ENCODE measurements at places on chromosomes 3 and 15. TPM values are rescaled to one million over a fixed set of nuclear protein-coding genes. Genes with fewer than 3 reads are reported as not detected.

Gene PTH1R
- total RNA-seq = 0.31 TPM

Gene GPR87
- 1.1 TPM for total RNA-seq

Gene CLDN18
- 1.2 TPM for total RNA-seq

DNA sequence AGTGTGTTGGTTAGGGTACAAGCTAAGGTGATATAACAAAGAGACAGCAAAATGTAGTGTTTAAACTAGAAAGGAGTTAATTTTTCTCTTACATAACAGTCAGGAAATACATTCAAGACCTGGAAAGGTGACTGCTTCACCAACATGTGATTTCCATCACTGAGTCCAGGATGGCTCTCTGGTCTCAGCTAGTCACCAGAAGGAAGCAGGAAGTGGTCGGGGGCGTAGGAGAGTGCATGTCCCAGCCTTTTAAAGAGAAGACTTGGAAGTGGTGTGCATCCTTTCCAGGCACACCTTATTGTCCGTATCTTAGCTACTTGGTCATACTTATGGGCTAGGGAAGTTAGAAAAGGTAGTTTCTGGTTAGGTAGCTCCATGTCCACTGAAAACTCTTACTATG lies 11.1 kb upstream of the UBE2Q2 start:
- ATAC-seq = no peak

- no peak for ATAC-seq
These were observed 7.7 kb downstream of the CLDN11 start for GRCh38 chr3:170426240-170426797.

DNA sequence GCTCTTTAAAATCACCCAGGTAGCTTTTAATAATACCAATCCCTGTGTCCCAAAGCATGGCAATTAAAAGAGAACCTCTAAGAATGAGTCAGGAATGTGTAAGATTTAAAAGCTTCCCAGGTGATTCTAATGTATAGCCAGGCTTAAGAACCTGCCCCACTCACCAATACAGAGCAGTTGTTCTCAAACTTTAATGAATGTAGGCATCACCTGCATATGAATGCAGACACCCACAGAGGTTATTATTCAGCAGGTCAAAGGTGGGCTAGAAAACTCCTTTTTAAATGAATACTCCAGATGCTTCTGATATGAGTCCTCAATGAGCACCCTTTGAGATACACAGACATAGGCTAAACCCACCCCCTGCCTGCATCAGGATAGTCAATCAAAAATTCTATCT lies 298.1 kb upstream of the KCNMB2 start:
- no peak for ATAC-seq

DNA sequence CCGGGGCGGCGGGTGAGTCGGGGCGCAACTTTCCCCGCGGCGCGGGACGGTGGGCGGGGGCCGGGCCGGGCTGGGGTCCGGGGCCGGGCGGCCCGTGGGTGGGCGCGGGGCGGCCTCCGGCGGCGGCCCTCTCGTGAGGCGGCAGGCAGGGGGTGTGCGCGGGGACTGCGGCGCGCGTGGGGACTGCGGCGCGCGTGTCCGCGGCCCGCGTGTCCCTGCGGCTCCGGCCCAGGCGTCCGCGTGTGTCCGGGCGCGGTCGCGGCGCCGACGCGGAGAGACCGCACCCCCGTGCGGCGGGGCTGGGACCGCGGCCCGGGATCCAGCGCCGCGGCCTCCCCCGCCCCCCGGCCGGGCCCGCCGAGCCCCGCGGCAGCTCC lies 349 bp downstream of the PLXNA1 start:
- peak; percentile 9 for ATAC-seq

- no peak for ATAC-seq
These were observed 77.2 kb downstream of the RTP4 start for GRCh38 chr3:187445356-187445755.

DNA sequence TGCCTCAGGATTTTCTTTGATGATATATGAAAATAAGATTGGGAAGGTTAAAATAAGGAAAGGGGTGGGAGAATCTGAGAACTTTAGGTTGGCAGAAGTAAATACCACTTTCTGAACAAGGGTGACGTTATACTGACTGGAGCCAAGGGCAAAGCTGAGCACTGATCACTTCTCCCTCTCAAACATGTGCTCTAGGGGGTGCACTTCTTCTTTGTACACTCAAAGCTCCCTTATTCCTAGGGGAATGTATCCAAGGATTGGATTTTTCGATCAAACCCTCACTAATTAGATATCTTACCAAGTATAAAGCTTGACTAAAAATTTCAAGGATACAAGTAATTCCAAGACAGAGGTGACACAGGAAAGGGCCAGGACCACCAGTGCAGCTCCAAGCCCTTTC lies 243.9 kb upstream of the UMPS start:
- no peak for ATAC-seq
